ENCODE measurements at places on chromosomes 12 and 14.

DNA sequence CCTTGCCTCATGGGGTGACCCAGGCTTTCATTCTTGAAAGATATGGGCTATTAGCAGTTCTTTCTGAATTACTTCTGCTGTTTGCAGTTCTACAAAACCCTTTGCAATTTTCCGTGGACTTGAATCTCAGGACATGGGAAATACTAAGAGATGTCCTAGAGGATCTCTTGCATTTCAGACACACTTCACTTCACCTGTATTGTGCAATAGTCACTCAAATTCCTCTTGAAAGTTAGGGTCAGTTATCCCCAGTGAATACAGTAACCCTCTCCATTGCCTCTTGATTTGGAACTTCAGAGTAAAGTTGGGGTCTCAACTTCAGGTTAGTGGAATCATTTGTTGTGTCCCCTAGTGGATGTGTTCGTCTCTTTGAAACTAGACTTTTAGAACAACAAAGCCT lies 31.8 kb downstream of the YLPM1 start:
- DNase-seq, result no peak

DNA sequence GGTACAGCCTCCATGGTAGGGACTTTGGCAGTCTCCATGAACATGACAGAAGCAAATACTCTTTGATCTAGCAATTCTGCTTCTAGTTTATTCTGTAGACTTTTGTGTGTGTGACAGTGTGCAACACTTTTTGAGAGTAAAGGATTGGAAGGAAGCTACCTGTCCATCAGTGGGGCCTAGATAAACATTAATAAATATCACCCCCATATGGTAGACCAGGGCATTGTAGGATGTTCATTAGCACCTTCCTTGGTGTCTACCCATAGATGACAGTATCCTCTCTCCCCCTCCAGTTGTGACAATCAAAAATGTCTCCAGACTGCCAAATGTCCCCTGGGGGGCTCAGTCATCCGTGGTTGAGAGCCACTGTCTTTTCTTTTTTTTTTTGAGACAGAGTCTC lies 10.8 kb downstream of the SNRNP35 start:
- DNase-seq, result no peak

GRCh38 chr14:33390335-33390734 lies 451.7 kb downstream of the NPAS3 start:
- DNase-seq, result no peak

- peak; percentile 48 for DNase-seq
Observed at GRCh38 chr12:122836027-122836921, 1.0 kb downstream of the HIP1R start.

DNA sequence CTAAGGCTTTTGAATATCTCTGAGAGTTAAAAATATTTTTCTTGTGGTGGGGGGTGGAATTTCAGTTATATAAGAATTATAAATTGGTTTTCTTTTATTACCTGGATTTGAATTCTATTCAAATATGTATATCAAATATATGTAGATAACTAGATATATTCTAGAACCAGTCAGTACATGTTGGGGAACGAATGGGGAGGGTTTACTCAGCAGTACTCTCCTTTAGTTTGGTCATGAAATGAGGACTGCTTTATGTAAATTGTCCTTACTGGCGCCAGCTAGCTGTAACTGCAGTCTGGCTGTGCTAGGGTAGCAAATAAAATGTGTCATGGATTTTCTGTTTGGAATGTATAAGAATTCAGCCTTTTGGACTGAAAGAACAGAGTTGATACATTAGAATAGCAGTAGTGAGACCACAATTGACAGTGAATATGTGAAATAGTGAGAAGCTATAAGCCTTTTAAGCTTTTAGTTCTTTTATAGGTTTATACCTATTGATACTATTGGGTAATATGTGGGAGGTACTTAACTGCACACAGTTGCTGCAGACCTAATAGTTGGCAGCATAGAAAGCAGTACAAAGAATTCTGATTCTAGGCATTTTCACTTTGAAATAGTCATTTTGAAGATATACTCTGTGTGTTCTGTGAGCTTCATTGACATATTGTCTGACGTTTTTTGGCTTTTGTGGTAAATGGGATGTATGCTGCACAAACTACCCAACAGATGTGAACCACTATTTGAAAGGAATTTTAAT lies 29.0 kb downstream of the ATF7IP start:
- DNase-seq, result peak; percentile 61
